ENCODE measurements at places on chromosomes 2 and 18.

DNA sequence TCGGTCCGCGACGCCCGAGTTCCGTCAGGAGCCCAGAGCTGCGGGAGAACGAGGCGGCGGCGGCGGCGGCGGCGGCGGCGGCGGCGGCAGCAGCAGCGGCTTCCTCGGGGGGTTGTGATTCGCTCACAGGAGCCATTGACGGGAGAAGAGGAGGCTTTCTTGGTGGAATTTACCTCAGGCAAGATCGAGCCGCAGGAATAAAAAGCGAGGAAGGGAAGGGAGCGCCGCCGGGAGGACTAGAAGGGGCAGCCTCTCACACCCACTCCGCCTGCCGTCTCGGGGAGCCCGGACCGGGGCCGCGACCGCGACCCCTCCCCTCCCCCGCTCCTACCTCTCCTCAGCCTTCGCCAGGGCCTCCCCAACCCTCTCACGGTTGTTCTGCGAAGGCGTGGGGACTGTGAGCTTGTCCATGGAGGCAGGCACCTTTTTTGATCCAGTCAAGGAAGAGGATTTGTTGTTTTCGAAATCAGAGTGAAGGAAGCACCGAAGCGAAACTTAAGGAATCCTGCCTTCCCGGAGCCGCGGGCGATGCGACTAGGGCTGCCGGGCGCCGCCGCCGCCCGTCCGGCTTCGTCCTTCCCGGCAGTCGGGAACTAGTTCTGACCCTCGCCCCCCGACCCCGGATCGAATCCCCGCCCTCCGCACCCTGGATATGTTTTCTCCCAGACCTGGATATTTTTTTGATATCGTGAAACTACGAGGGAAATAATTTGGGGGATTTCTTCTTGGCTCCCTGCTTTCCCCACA is 506 bp downstream of the BMPR2 start:
- DNase-seq = no peak

GRCh38 chr2:15222856-15223255 is 338.3 kb downstream of the NBAS start:
- DNase-seq = no peak

DNA sequence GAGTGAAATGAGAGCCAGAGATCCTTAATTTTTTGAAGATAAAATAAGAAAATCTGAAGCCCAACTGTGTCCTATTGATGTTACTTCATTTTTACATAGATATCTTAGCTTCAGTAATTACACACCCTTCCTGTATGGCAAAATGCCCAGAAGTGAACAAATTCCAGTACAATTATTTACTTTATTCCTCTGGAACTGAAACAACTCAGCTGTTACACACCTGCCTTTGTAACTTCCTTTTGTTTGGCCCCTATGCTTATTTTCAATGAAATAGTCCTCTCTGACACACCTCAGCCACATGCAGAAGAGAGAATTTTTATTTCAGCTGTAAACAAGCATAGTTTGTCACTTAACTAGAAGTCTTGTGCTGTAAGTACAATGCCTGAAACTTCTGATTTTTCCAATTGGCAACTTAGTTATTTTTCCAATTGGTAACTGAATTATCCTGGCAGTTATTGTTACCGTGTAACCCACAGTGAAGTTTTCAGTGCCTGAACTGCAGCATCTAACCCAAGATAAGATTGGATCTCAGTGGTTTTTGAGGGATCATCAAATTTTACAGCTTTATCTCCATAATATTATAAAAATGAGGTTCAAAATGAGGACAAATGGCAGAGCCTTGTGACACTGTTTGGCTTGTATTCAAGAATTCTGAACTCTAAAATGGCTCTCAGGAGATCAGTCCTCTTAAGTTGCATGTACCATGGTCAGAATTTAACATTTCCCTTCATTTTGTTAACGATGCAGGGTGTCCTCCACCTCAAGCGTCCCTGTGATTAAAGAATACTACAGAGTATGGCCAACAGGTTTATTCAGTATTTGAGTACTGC is 82.6 kb downstream of the PKP4 start:
- DNase-seq = no peak

GRCh38 chr2:636641-637405 is 40.4 kb downstream of the TMEM18 start:
- no peak for DNase-seq

DNA sequence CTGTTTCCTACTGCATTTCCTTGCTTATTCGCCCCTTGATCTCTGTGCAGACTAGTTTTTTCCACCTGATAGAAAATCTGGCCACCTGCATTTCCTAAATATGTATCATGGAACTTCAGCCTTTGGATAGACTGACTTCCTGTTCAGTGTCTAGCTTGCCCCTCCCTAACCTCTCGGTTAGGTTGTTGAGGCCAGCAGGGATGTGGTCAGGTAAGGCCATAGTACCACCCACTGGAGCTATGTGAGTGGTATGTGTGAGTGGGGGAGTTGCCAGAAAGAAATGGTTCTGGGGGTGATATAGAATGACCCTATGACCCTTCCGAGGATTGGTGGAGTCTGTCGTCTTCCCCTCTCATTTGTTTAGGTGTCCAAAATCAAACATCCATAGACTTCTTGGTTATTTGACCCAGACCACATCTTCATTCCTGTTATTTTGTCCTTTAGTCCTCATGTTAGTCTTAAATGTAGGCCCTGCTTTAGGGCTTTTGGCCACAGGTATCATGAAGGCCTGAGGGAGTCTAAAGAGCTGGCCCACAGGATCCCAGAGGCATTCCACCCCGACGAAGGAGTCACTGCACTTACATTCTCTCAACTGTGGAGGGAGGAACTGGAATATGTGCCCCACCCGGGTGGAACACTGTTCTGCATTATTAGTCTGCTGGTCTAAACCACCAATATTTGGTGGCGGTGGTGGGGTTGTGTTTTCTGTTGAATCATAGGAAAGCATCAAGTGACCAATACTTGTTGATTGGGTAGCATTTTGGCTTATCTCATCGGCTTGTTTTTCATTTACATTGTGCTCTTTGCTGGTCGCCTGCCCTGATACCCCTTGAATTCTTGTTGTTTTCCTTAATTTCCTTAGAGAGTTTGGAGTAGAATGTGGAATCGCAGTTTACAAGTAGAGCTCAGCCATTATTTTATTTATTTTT is 21.9 kb downstream of the CAB39 start:
- DNase-seq = no peak

GRCh38 chr2:218996937-218997336 is 3.7 kb upstream of the CRYBA2 start:
- DNase-seq = no peak

DNA sequence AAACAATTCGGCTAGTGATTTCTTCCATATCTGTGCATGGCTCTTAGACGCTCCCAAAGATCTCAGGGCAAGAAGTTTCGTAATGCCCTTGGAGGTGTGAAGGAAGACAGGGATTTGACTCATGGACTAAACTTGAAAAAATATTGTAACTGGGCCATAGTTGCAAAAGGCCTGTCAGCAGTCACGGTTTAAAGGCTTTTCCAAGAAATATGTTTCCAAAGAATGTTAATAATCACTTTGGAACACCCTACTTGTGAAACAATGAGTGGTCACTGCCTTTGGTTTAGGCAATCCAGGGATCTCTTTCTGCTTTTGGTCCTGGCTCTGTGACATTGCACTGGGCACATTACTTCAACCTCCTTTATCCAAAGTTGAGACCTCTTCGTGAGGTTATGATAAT is 102.5 kb upstream of the RASGRP3 start:
- DNase-seq = no peak

DNA sequence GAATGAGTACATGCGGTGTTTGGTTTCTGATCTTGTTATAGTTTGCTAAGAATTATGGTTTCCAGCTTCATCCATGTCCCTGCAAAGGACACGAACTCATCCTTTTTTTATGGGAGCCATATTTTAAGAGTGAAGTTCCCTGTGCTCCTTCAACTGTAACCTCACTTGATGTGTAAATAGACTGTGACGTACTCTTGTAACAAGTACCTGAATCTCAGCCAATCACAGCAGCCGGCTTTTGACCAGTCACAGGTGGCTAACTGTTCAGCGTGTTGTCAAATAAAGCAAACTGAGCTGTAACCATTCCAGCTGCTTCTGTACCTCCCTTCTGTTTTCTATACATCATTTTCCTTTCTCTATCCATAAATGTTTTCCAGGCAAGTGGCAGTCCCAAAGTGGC is 774.3 kb upstream of the HS6ST1 start:
- DNase-seq = no peak

- DNase-seq = no peak
Observed at GRCh38 chr18:56067969-56068671, 480.1 kb upstream of the TCF4 start.

DNA sequence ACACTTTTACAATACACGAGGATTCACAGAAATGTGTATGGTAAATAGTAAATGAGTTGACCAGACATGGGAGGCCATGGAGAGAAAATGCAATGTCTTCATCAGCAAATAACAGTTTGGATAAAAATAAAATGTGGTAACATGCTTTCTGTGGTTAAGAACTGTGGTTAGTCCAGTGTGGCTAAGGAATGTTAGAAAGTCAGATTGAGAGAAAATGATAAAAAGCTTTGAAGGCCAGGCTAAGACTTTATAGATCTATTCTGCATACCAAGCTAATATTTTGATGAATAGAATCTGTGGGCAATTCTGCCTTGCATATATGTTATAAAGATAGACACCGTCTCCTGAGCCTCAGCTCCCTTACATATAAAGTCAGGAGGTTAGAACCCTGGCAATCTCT is 215.9 kb downstream of the SOX11 start:
- DNase-seq = no peak
